ENCODE measurements at places on chromosomes 7 and 10.
A peak's percentile ranks its signal among the peaks of the same experiment; 100 is the strongest.

GRCh38 chr7:98224701-98225181 is 13.5 kb downstream of the BHLHA15 start:
- DNase-seq: no peak

DNA sequence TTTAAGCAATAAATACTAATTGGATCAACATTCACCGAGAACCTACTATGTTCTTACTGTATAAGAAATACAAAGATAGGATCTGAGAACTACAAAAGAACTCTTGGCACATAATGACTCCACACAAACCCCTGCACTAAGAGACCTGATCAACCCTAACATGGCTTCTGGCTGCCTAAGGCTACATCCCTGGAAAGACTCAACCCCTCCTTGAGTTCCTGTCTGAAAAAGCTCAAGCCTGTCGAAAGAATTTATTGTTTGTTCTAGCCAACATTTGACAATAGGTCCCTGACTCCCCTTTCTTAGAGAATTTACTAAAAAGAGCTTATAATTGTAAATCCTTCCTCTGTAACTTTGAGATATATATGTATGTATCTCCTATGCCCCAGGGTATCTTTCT is 125.3 kb upstream of the SGCE start:
- DNase-seq: no peak

DNA sequence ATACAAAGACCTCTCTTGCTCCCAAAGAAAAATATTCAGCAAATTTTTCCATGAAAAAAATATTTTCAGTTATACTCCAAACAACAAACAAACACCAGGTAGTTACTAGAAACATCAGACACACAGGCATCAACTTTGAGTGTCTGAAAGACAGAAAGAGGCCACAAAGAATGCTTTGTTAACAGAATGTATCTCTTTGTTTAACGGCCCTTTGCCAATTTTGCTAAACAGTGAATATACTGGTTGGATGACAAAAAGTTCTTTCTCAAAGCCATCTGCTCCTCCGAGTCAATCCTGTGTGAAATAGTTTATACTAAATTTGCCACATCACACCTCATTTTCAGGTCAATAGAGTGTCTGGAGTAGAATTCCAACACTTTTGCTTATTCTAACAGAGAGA is 216.7 kb upstream of the PHF14 start:
- DNase-seq: no peak

GRCh38 chr7:42494736-42495135 is 257.7 kb upstream of the GLI3 start:
- peak; percentile 49 for DNase-seq

DNA sequence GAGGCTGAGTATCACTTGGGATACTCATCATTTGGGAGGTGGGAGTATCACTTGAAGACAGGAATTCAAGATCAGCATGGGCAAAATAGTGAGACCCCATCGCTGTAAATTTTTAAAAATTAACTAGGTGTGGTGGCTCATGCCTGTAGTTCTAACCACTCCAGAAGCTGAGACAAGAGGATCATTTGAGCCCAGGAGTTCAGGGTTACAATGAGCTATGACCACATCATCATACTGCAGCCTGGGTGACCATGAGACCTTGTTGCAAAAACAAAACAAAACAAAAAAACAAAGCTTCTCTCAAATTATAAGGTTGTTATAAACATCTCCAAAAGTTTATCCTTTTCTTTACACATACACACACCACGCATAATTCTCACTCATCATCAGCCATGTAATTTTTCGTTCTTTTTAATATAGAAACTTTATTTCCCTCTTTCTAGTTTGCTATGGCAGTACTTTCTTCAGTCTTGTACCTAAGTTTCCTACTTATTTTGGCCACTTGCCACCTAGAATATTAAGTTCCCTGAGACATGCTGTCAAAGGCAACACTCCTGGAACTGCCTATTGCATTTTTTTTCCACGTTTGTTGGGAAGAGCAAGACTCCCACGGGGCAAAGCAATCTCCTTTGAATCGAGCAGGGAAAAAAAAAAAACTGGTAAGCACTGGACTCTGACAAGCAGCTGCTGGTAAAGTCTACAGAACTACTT is 37.1 kb downstream of the SKIDA1 start:
- DNase-seq: no peak

DNA sequence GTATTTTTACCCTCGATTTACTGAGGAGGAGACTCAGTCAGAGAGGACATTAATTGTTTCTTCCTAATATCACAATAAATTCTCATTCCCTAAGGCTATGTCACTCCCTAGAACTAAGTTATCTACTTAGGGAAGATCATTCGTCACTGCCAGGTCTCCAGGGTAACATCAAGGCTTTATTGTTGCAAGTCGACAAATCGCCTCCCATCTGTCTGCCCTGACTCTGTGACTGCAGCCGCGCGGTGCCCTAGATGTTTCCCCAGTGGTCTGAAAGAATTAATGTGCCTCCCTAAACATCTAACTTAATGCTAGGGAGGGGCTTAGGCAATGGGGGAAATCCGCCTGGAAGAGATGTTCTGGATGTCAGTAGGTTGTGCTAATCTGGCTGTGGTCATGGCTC is 558.8 kb upstream of the C7orf33 start:
- no peak for DNase-seq

- no peak for DNase-seq
Measured at GRCh38 chr10:14366760-14367159, 36.0 kb upstream of the FRMD4A start.

DNA sequence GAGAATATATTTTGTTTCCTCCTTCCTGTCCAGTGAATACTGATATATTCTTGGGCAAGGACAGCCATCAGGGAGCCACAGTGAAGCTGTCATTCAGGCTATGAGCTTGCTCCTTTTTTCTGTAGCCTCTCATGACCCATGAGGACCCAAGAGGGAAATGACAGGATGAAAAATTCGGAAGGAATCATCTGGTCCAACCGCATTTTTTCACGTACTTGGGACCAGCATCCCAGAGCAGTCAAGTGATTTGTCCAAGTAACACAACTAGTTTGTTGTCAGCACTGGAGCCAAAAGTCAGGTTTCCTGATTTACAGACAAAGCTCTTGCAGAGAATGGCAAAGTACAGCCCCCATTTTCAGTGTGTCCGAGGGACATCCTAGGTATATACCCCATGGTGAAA is 47.2 kb upstream of the AGBL3 start:
- no peak for DNase-seq

- DNase-seq: no peak
Measured at GRCh38 chr7:102275123-102275703, 11.5 kb upstream of the SH2B2 start.

- no peak for DNase-seq
Measured at GRCh38 chr7:32221056-32221455, 150.8 kb upstream of the PDE1C start.

- no peak for DNase-seq
Measured at GRCh38 chr10:104449391-104449790, 95.8 kb downstream of the CFAP58 start.

GRCh38 chr10:118358327-118358726 is 16.2 kb upstream of the FAM204A start:
- no peak for DNase-seq

- DNase-seq: no peak
Measured at GRCh38 chr7:119959811-119960210, 313.2 kb upstream of the KCND2 start.

DNA sequence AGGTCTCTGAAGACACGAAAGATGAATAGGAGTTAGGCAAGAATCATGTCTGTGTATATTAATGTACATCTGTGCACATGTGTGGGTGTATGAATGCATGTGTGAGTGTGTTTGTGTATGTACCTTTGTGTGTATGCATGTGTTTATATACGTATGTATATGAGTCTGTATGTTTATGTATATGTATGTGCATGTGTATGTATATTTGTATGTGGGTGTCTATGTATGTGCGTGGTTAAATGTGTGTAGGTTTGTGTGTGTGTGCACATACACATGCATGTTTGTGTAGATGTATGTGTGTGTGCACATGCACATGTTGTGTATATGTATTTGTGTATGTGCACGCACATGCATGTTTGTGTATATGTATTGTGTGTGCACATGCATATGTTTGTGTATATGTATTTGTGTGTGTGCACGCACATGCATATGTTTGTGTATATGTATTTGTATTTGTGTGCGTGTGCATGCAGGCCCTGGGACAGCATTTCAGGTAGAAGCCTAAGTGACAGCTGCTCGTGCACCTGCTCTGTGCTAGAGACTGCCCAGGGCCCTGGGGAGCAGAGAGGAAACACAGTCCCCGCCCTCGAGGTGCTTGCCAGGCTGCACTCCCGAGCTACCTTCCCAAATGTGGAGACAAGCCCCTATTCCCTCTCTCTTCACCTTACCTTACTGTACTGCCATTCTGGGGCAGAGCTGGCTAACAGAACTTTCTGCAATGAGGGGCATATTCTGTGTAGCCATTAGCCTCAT is 12.1 kb downstream of the PNLIPRP1 start:
- DNase-seq: no peak

- DNase-seq: no peak
Measured at GRCh38 chr7:44264221-44264931, 61.0 kb downstream of the CAMK2B start.

DNA sequence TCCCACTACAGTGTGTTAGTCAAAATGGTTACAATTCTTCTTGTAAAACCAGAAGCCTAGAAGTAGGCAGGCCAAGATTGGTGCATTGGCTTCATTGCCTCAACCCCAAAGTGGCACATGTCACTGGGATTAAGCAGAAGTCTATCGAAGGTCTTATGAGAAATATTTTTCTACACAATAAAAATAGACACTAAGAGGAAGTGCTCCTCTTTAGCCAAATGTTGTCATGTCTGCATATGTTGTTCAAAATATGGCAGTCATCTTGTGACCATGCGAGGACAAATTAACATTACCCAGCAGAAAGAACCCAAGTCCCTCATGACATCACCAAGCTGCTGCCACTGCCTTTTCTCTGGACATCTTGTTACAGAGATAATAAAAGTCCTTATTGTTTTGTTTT is 6.3 kb upstream of the NSMCE4A start:
- DNase-seq: no peak

GRCh38 chr7:505171-505570 is 14.5 kb downstream of the PDGFA start:
- no peak for DNase-seq

- DNase-seq: peak; percentile 38
Measured at GRCh38 chr10:61662794-61663259, at the start of gene CABCOCO1. Gene CABCOCO1 (plus strand): TSS chr10:61662929. CDS start chr10:61662973, 44 bp downstream.

DNA sequence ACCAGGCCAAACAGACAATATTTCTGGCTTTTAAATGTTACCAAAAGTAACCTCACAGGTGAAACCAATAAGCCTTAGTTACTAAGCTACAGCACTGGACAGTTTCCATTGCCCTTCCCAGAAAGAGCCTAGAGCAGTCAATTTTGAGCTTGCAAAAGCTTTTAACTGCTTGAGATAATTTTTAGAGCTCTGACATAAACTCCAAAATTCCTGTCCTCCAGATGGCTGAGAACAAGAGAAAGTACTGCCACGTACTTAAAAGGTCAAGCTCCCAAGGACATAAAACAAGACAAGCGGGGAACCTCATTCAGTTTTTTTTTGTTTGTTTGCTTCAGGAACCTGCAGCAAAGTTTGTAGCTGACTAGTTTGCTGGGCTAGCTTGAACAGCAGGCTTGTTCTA is 54.1 kb downstream of the BBS9 start:
- DNase-seq: no peak

DNA sequence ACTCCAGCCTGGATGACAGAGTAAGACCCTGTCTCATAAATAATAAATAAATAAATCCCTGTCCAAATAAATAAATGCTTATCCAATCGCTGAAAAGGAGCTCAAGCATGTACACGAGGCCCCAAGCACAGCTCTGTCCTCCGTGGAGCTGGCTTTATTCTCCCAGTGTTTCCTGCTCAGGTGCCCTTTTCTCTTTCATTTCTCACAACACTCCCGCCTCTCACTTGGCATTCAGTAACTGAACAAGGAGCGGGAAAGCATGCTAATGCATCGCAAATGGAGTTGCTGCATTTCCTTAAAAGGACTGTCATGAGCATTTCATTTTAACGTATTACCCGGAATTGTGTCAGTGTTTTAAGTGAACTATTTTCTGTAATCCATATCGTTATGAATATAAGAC is 210.9 kb upstream of the C7orf33 start:
- no peak for DNase-seq

DNA sequence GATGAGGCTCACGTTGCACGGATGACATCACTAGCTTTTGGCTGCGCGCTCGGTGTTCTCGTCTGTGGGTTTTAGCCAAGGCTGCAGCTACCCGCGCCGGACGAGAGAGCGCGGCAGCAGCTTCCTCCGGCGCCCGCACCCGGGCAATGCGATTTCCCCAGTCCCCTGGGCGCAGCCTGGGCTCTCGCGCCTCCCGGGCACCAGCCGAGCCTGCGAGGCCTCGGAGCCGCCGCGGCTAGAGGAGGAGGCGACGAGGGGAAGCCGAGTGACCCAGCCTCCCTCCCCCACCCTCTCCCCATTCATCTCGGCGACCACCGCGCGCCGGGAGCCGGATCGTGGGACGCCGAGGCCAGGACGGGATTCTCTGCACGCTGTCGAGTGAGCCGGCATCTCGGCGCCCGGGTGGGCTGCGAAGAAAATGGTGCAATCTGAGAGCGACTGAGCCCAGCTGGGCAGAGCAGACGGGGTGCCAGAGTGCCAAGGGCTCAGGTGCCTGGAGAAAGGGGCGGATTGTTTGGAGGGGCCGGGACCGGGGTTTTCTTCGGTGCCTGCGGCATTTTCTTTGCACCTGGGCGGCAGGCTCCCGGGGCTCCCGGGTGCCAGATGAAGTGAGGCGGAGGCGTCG is 1.2 kb upstream of the TMEM178B start:
- peak; percentile 78 for DNase-seq

GRCh38 chr7:114021135-114021534 is 102.3 kb upstream of the PPP1R3A start:
- DNase-seq: peak; percentile 74

GRCh38 chr10:114513381-114513792 is 109.1 kb upstream of the AFAP1L2 start:
- no peak for DNase-seq

DNA sequence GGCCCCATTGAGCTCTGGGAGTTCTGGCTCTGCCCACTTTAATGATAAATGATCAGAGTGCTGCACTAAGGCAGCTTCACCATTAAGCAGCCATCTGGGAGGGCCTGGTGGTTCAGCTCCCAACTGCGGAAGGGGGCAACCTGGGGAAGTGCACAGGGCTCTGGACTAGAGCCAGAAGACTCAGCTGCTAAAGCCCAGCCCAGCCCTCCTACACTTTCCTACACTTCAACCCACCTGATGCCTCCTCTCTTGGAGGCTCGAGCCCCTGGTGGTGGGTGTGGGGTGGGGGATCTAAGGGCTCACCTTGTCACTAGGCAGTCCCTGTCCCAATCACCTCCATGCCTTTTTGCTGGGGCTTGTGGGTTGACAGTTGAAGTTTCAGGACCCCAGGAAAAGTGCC is 60.6 kb upstream of the ANTXRL start:
- DNase-seq: no peak

DNA sequence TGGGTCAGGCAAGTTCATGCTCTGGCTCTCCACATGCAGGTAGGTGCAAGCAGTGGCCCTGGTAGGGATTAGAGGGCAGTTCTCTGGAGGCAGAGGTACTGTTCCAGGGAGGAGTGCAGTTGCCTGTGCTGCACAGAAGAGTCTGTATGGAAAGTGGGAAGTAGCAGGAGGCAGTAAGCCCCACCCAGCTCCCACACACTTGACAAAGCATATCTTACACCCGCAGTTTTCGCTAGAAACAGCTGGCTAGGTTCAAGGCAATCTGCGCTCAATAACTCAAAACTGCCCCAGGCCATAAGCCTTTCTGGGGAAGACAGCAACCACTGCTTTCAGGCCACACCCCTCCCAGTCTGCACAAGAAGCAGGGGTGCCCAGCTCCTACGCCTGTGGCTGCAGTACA is 33.1 kb upstream of the ARMC3 start:
- peak; percentile 77 for DNase-seq

GRCh38 chr7:105688617-105689016 is 107.3 kb upstream of the EFCAB10 start:
- DNase-seq: no peak

GRCh38 chr10:20454331-20454730 is 442.8 kb downstream of the NEBL start:
- no peak for DNase-seq
